ENCODE measurements at places on chromosomes 1 and 21.
A peak's percentile ranks its signal among the peaks of the same experiment; 100 is the strongest.

GRCh38 chr1:211581526-211581925 lies 2.6 kb upstream of the SLC30A1 start:
- peaks cover 20% of the 10 kb centered on the region for H3K4me1 ChIP-seq
- peak overlapping the region; percentile 72 for H3K27ac ChIP-seq
- no peak for DNase-seq
- H3K27me3 ChIP-seq, result no peaks in the 10 kb centered on the region
- H3K36me3 ChIP-seq, result no peaks in the 10 kb centered on the region
- no peak overlapping the region for H3K4me3 ChIP-seq

GRCh38 chr1:151871284-151872030 lies 17.9 kb upstream of the THEM5 start:
- peaks cover 33% of the 10 kb centered on the region for H3K36me3 ChIP-seq
- H3K27ac ChIP-seq, result no peak overlapping the region
- no peak for DNase-seq
- H3K27me3 ChIP-seq, result no peaks in the 10 kb centered on the region
- H3K4me1 ChIP-seq, result no peaks in the 10 kb centered on the region

DNA sequence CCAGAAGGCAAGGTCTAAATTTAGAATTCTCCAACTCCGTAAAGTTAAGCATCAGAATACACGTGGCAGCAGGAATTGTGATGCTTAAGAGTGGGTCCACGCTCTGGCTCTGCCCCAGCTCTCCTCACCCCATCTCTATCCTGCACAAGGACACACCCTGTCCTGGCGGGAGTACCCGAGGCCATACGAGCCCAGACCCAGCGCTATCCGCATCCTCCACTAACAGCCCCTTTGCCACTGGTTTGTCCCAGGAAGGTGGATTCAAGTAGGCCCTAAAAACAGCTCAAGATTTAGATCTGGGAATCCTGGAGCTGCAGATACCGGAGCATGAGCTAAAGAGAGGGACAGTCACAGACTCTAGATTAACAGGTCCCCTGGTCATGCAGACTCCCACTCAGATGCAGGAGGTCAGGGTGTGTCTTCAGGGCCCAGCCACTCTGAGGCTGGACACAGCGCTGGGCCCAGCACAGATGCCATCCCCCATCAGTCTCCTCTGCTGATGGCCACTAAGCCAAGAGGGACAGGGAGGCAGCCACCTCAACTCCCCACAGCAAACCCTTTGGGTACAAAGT lies 393.3 kb downstream of the NPHP4 start:
- DNase-seq, result no peak
- peaks cover 32% of the 10 kb centered on the region for H3K27me3 ChIP-seq
- no peak overlapping the region for H3K4me3 ChIP-seq
- peaks cover 6% of the 10 kb centered on the region for H3K4me1 ChIP-seq

DNA sequence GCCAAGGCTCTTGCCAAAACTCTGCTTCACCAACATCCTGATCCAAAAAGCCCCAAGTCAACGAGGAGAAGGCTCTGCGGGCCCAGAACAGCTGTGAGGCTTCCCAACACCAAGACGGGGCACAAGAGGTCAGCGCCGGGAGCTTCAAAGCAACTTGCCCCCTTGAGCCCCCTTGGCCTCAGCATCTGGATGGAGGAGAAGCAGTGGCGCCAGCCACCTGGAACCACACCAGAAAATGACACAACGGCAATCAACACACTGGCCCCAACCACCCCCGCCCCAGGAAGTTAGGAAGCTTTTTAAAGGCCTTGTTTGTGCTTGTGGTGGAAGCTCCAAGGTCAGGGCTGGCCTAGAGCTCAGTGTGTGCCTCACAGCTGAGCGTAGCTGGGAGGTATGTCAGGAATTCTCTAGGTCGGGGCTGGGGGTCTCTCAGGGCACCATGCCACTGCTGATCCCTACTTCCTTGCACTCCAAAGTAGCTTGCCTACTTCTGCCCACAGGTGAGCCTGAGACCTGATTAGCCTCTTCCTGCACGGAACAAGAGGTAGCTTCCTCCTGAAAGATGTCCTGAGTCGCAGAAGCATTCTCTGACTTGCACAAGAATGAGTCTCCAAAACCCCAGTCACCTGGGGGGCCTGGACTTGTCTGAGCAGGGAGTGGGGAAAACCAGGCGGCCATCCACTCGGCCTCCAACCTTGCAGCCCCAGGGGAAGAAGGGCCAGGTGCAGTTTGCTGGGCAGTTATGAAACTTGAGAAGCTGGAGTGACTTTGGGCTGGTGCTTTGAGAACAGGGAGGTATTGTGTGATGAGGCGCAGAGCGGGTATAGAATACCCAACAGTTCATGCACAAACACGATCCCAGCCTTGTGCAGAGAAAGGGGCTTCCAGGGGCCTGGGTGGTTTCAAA lies 9.7 kb upstream of the SRP9 start:
- DNase-seq, result peak; percentile 82
- no peaks in the 10 kb centered on the region for H3K27me3 ChIP-seq
- H3K4me3 ChIP-seq, result no peak overlapping the region
- peaks cover 72% of the 10 kb centered on the region for H3K4me1 ChIP-seq
- no peaks in the 10 kb centered on the region for H3K36me3 ChIP-seq

- DNase-seq, result no peak
- no peak overlapping the region for H3K4me3 ChIP-seq
- no peaks in the 10 kb centered on the region for H3K27me3 ChIP-seq
- H3K4me1 ChIP-seq, result no peaks in the 10 kb centered on the region
- H3K36me3 ChIP-seq, result no peaks in the 10 kb centered on the region
Observed at GRCh38 chr1:243962541-243962940, 88.5 kb upstream of the ZBTB18 start.

GRCh38 chr1:220330265-220330664 lies 58.0 kb upstream of the RAB3GAP2 start:
- no peaks in the 10 kb centered on the region for H3K4me1 ChIP-seq
- no peak overlapping the region for H3K4me3 ChIP-seq
- H3K27ac ChIP-seq, result no peak overlapping the region
- H3K36me3 ChIP-seq, result no peaks in the 10 kb centered on the region

DNA sequence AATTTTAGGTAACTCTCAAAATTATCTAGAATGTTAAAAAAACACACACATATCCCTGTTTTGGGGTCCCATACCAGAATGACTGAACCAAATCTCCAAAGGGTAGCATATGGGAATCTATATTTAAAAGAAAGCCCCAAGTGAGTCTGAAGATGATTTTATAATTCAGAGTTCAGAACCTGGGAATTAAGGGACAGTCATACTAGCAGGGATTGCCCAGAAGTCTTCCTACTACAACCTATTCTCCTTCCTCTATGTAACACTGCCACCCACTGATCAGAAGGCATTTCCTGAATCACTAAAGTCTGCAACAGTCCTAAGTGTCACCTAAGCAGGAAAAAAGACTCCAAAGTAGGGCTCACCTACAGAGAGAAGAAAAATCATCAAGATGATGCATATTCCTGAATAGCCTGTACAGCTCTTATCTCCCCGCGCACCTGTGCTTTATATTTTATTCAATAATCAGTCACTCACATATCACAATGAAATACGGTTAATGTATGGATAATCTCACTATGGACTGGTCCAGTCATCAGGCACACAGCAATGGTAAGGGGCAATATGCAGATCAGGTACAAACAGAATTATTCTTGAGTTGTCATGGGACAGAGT lies 4.9 kb downstream of the RGS1 start:
- H3K27ac ChIP-seq, result no peak overlapping the region
- no peaks in the 10 kb centered on the region for H3K36me3 ChIP-seq
- H3K27me3 ChIP-seq, result no peaks in the 10 kb centered on the region
- no peak overlapping the region for H3K4me3 ChIP-seq
- peak; percentile 9 for DNase-seq

GRCh38 chr1:210617293-210617692 lies 288.6 kb downstream of the HHAT start:
- H3K27me3 ChIP-seq, result no peaks in the 10 kb centered on the region
- no peaks in the 10 kb centered on the region for H3K4me1 ChIP-seq
- H3K27ac ChIP-seq, result no peak overlapping the region
- H3K36me3 ChIP-seq, result no peaks in the 10 kb centered on the region
- H3K4me3 ChIP-seq, result no peak overlapping the region

GRCh38 chr1:28926629-28927265 lies 12.4 kb downstream of the EPB41 start:
- no peak overlapping the region for H3K4me3 ChIP-seq
- no peak for DNase-seq
- H3K4me1 ChIP-seq, result no peaks in the 10 kb centered on the region
- H3K36me3 ChIP-seq, result no peaks in the 10 kb centered on the region
- H3K27ac ChIP-seq, result no peak overlapping the region
- H3K27me3 ChIP-seq, result no peaks in the 10 kb centered on the region

GRCh38 chr1:40303790-40304189 lies 13.3 kb downstream of the COL9A2 start:
- no peaks in the 10 kb centered on the region for H3K36me3 ChIP-seq
- H3K4me1 ChIP-seq, result peaks cover 6% of the 10 kb centered on the region
- H3K4me3 ChIP-seq, result no peak overlapping the region
- no peak for DNase-seq

DNA sequence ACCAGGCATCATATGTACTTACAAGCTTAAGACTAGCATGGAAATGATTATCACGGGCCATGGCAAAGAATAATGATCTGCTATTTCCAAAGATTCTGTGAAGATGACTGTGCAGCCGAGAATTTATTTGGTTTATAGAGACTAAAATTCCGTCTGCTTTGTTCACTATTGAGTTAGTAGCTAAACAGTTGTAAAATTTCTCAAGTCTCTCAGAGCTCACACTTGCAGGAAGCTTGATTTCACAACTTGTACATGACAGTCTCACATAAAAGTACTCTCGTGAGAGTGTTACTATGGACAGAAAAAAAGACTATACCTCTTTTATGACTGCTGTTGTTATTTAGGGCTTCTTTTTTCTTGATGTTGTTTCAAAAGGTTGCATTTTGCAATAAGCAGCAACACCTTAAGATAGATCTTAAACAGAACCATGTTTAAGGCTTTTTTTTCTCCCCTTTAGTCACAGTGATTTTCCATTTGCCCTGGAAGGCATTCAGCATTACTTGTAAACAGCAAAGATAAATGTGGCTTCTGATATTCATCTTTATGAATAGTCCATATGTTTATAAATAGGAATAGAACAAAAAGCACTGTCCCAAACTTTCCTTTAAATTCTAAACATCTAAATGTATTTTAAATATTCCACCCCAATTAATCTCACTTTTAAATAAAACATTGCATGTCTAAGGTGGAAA lies 24.8 kb downstream of the ST6GALNAC5 start:
- H3K27ac ChIP-seq, result no peak overlapping the region
- H3K4me1 ChIP-seq, result no peaks in the 10 kb centered on the region
- H3K27me3 ChIP-seq, result peaks cover 2% of the 10 kb centered on the region
- no peak for DNase-seq
- no peaks in the 10 kb centered on the region for H3K36me3 ChIP-seq

DNA sequence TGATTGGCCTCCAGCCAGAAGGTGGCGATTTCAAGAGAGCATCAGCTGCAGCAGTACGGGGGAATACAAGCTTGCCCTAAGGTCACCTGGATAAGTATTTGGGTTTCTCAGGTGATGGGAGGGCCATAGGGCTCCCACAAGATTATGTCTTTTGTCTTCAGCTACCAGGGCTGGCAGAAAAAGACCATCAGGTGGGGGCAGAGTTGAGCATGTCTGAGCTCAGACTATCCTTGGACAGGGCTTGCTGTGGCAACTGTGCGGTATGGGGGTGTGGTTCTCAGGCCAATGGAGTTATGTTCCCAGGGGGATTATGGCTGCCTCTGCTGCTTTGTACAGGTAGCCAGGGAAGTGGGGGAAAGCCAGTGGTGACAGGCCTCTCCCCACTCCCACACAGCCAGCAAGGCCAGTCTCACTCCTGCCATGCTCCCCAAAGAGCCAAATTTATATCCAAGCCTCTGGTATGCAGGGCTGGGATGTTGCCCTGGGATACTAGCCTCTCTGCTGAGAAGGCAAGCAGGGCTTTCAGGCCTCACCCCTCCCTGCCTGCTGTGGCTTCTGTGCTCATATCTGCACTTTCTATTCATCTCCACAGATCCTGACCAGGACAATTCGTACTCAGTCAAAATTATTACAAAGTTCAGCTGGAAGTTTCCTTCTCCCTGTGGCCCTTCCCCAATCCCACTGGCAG lies 26.6 kb upstream of the CD84 start:
- no peak overlapping the region for H3K27ac ChIP-seq
- DNase-seq, result no peak
- H3K27me3 ChIP-seq, result peaks cover 4% of the 10 kb centered on the region
- H3K4me1 ChIP-seq, result no peaks in the 10 kb centered on the region

- H3K27me3 ChIP-seq, result peaks cover 6% of the 10 kb centered on the region
- H3K4me1 ChIP-seq, result no peaks in the 10 kb centered on the region
- H3K36me3 ChIP-seq, result no peaks in the 10 kb centered on the region
- no peak overlapping the region for H3K27ac ChIP-seq
Observed at GRCh38 chr1:14728516-14728915, 130.0 kb downstream of the KAZN start.

DNA sequence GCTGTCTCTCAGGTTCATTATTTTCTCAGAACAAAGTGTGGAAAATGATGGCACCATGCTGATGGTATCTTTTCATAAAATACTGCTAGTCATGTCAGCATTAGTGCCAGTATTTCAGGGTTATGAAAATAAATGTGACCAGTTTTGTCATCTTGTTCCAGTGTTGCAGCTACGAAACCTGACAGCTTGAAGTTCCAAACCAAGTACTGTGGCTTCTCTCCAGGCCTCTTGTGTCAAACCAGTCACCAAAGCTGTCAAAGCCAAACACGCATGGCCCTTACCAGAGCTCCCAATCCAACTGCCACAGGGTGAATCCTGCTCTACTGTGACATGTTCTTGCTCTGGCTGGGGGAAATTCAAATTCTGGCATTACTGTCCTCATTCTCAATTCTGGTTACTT lies 20.7 kb upstream of the EXO1 start:
- H3K4me1 ChIP-seq, result peaks cover 5% of the 10 kb centered on the region
- no peaks in the 10 kb centered on the region for H3K27me3 ChIP-seq
- no peak overlapping the region for H3K4me3 ChIP-seq
- no peak overlapping the region for H3K27ac ChIP-seq

GRCh38 chr21:46185716-46186115 lies 1.5 kb upstream of the SPATC1L start:
- H3K36me3 ChIP-seq, result peaks cover 13% of the 10 kb centered on the region
- peaks cover 19% of the 10 kb centered on the region for H3K4me1 ChIP-seq
- H3K27me3 ChIP-seq, result no peaks in the 10 kb centered on the region
- H3K4me3 ChIP-seq, result no peak overlapping the region
- H3K27ac ChIP-seq, result peak overlapping the region; percentile 97

- no peaks in the 10 kb centered on the region for H3K27me3 ChIP-seq
- H3K36me3 ChIP-seq, result no peaks in the 10 kb centered on the region
- DNase-seq, result no peak
- H3K4me1 ChIP-seq, result no peaks in the 10 kb centered on the region
- no peak overlapping the region for H3K4me3 ChIP-seq
- no peak overlapping the region for H3K27ac ChIP-seq
Observed at GRCh38 chr1:75274920-75275506, 140.8 kb downstream of the LHX8 start.

DNA sequence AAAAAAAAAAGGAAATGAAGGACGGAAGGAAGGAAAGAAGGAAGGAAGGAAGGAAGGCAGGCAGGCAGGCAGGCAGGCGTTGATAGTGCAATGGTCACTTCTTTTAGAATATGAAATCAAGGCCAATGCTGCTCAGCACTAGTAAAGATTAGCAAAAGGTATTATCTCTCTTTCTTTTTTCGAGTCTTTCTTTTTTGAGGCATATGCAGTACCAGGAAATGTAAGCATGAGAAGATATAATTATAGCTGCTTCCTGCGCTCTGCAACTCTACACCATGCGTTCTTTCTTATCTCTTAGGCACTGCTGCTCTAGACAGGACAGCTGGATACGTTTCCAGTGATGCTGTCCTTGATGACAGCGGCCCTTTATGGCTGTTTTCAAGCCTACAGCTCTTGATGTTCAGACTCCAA lies 1512.5 kb upstream of the B3GALT2 start:
- H3K27me3 ChIP-seq, result no peaks in the 10 kb centered on the region
- H3K27ac ChIP-seq, result no peak overlapping the region
- no peak overlapping the region for H3K4me3 ChIP-seq
- H3K4me1 ChIP-seq, result no peaks in the 10 kb centered on the region
- no peak for DNase-seq
- no peaks in the 10 kb centered on the region for H3K36me3 ChIP-seq

Data from heart right ventricle (tissue), 16 donors.